Upper lobe of right lung (tissue), 1 donor: ENCODE measurements at places on chromosomes 11 and 22. TPM values are rescaled to one million over a fixed set of nuclear protein-coding genes. Genes with fewer than 3 reads are reported as not detected.

LINC01488 gene
- total RNA-seq: not detected

BTG4 gene
- total RNA-seq: not detected

SCGB2A2 gene
- total RNA-seq: not detected

SLC22A6 gene
- not detected for total RNA-seq

NCR3LG1 gene
- total RNA-seq: 5.6 TPM

OR5AK2 gene
- not detected for total RNA-seq

LRRC4C gene
- 2.2 TPM for total RNA-seq

RIBC2 gene
- not detected for total RNA-seq

PHOX2A gene
- not detected for total RNA-seq

MRPL11 gene
- total RNA-seq: 31.3 TPM

RIMBP3B gene
- total RNA-seq: 0.09 TPM

GRCh38 chr11:72802822-72803221 lies 9.0 kb upstream of the STARD10 start:
- no peak overlapping the region for H3K4me3 ChIP-seq
- no peaks in the 10 kb centered on the region for H3K27me3 ChIP-seq
- no peak overlapping the region for H3K27ac ChIP-seq
- H3K4me1 ChIP-seq: no peaks in the 10 kb centered on the region
- H3K36me3 ChIP-seq: no peaks in the 10 kb centered on the region

- peaks cover 58% of the 10 kb centered on the region for H3K4me1 ChIP-seq
- H3K4me3 ChIP-seq: peak overlapping the region; percentile 17
- DNase-seq: no peak
Observed at GRCh38 chr11:3859373-3859881, 4.0 kb downstream of the STIM1 start.

- no peaks in the 10 kb centered on the region for H3K27me3 ChIP-seq
- no peak for DNase-seq
- H3K27ac ChIP-seq: no peak overlapping the region
- no peak overlapping the region for H3K4me3 ChIP-seq
- peaks cover 4% of the 10 kb centered on the region for H3K4me1 ChIP-seq
Observed at GRCh38 chr11:79308429-79308828, 132.4 kb downstream of the TENM4 start.

- no peaks in the 10 kb centered on the region for H3K27me3 ChIP-seq
- no peaks in the 10 kb centered on the region for H3K4me1 ChIP-seq
- H3K27ac ChIP-seq: no peak overlapping the region
- no peak for DNase-seq
Observed at GRCh38 chr11:8317159-8317558, 53.5 kb upstream of the LMO1 start.

GRCh38 chr22:28985581-28986290 lies 75.9 kb downstream of the C22orf31 start:
- no peaks in the 10 kb centered on the region for H3K27me3 ChIP-seq
- DNase-seq: no peak
- peaks cover 40% of the 10 kb centered on the region for H3K4me1 ChIP-seq
- no peaks in the 10 kb centered on the region for H3K36me3 ChIP-seq
- no peak overlapping the region for H3K4me3 ChIP-seq

DNA sequence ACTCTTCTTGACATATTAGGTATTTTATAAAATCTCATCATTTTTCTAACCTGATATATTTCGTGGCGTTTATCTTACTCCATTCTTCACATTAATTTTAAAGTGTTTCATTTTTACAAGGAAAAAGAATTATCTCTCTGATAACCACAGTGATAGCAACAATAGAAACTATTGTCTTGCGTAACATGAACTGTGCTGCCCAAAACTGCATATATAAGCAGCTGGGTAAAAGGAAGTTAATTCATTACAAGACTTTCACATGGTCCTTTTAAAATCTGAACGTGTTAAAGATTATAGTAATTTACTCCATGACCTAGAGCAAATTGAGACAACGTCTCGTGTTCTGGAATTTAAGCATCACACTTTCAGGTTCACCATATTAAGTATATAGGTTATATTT lies 210.4 kb upstream of the GRIA4 start:
- H3K27me3 ChIP-seq: no peaks in the 10 kb centered on the region
- no peak overlapping the region for H3K27ac ChIP-seq
- H3K36me3 ChIP-seq: no peaks in the 10 kb centered on the region
- H3K4me1 ChIP-seq: no peaks in the 10 kb centered on the region
- H3K4me3 ChIP-seq: no peak overlapping the region

DNA sequence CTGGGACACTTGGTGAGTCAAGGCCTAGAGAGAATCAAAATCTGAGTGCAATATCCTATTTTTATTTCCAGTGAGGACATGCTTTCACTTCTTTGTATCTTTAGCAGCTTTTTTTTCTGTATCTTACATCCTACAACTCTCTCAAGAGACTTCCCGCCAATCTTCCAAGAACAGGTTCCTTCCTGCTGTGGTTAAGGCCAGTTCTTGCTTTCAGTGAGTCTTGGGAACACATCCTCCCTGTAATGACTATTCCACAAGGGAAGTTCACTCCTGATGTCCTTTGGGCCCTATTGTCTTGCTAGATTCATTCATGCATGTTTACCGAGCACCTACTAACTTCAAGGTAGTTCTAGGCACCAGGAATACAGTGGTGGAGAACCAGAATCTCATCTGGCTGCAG lies 3.8 kb upstream of the MMP12 start:
- no peaks in the 10 kb centered on the region for H3K27me3 ChIP-seq
- no peaks in the 10 kb centered on the region for H3K4me1 ChIP-seq
- H3K27ac ChIP-seq: no peak overlapping the region
- DNase-seq: no peak
- no peak overlapping the region for H3K4me3 ChIP-seq
- H3K36me3 ChIP-seq: no peaks in the 10 kb centered on the region

GRCh38 chr11:16195651-16196050 lies 160.7 kb downstream of the SOX6 start:
- DNase-seq: no peak
- no peak overlapping the region for H3K27ac ChIP-seq
- H3K27me3 ChIP-seq: no peaks in the 10 kb centered on the region
- H3K4me3 ChIP-seq: no peak overlapping the region
- no peaks in the 10 kb centered on the region for H3K4me1 ChIP-seq

- no peaks in the 10 kb centered on the region for H3K27me3 ChIP-seq
- DNase-seq: no peak
- no peak overlapping the region for H3K4me3 ChIP-seq
Observed at GRCh38 chr11:110509472-110509871, 79.7 kb downstream of the FDX1 start.

DNA sequence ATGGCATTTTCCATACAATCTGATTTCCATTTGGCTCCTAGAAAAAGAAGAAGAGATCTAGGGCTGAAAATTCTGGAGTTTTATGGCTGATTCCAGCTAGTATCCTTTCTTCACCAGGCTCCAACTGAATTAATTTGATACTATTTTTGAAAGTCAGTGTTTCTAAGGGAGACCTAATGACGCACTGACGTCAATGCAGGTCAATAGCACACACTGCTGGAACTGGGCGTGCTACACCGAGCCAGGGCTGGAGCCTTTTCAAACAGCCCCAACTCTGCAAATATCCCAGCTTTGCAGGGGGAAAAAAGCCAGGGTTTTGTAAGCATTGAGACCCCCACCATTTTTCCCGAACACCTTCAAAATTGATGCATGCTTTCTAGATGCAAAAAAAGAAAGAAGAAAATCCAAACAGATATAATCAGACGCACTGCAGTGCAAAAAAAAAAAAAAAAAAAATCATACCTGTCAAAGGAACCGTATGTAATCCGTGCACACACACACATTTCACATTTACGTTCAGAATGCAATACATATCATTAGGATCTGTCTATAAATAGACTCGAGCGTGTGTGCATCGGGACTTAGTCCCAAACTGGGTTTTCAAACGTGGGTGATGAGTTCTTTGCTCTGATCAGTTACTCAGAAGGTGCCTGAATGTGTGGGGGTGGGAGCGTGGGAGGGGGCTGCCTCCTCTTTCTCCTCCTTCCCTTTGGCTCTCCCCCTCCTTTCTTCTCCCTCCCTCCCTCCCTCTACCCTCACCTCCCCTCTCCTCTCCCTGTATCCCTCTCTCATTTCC lies 124.5 kb upstream of the HSD17B12 start:
- no peak overlapping the region for H3K27ac ChIP-seq
- H3K4me3 ChIP-seq: no peak overlapping the region
- H3K27me3 ChIP-seq: peaks cover 49% of the 10 kb centered on the region
- H3K4me1 ChIP-seq: no peaks in the 10 kb centered on the region
- DNase-seq: no peak

DNA sequence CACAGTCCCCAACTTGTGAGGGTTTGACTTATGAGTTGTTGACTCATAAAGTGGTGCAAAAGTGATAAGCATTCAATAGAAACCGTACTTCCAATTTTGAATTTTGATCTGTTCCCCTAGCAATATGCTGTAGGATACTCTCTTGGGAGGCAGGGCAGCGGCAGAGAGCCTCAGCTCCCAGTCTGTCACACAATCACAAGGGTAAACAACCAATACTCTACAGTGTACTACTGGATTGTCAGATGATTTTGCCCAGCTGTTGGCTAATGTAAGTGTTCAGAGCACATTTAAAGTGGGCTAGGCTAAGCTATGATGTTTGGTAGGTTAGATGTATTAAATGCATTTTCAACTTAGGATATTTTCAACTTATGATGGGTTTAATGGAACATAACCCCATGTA lies 13.7 kb upstream of the NXPE2 start:
- no peak overlapping the region for H3K4me3 ChIP-seq
- DNase-seq: no peak
- H3K4me1 ChIP-seq: no peaks in the 10 kb centered on the region
- H3K27me3 ChIP-seq: no peaks in the 10 kb centered on the region
- H3K36me3 ChIP-seq: no peaks in the 10 kb centered on the region
- H3K27ac ChIP-seq: no peak overlapping the region

- peaks cover 82% of the 10 kb centered on the region for H3K4me1 ChIP-seq
- H3K36me3 ChIP-seq: peaks cover 52% of the 10 kb centered on the region
- H3K27me3 ChIP-seq: no peaks in the 10 kb centered on the region
Observed at GRCh38 chr22:32810555-32811133, 9.1 kb downstream of the TIMP3 start.

DNA sequence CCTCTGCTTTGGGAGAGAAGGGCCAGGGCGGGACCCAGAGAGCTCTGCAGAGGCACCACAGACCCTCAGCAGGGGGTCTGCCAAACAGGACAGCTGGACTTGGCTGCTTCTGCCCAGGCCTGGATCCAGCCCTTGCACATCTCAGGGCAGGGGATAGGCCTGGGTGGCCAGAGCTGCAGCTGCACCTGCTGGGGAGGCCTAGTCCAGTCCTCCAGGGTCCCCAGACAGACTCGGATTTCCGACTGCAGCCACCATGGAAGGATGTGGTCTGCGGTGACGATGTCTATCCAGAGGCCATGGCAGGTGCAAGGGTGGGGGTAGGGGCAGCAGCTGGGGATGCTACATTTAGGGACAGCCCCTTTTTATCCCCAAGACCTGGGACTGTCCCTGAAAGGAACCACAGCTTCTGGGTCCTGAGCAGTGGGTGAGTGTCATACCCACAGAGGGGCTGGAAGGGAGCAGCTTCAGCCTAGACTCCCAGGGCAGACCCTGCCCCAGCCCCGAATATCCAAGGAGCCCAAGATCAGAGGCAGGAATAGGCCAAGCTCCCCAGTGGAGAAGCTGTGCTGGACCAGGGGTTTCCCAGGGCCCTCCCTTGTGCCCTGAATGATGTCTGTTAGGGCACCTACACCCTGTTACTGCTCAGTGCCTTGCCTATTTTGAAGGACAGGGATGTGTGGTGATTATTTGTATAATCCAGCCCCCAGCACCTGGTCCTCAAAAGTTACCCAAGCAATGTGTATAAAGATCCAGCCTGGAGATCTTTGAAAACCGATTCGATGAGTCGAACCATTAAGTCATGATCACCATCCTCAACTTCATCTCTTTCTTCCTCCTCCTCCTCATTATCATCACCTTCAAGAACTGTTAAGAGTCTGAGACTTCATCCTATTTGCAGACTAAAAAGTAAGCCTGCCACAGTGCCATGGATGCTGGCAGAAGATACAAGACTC lies 2.5 kb upstream of the IGLL5 start:
- peaks cover 23% of the 10 kb centered on the region for H3K27me3 ChIP-seq
- no peak for DNase-seq
- H3K27ac ChIP-seq: no peak overlapping the region
- no peak overlapping the region for H3K4me3 ChIP-seq
- H3K4me1 ChIP-seq: no peaks in the 10 kb centered on the region

DNA sequence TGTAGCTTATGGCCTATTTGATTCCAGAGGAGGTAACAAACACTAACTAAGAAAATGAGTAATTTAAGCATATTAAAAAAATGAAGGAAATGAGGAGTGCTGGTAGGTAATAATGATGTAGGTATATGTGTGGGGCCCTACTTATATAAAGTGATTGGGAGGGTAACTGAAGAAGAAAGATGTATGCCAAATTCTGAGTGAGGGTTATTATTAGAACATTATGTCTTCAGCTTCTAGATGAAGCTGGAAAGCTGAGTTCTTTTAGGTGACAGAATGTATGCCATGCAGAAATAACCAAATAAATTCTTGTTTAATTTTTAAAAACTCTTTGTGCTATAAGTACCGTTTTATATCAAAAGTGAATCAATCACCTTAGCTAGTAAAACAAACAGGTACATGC lies 479.6 kb upstream of the TENM4 start:
- DNase-seq: no peak
- no peak overlapping the region for H3K27ac ChIP-seq
- no peaks in the 10 kb centered on the region for H3K27me3 ChIP-seq
- H3K4me3 ChIP-seq: no peak overlapping the region

DNA sequence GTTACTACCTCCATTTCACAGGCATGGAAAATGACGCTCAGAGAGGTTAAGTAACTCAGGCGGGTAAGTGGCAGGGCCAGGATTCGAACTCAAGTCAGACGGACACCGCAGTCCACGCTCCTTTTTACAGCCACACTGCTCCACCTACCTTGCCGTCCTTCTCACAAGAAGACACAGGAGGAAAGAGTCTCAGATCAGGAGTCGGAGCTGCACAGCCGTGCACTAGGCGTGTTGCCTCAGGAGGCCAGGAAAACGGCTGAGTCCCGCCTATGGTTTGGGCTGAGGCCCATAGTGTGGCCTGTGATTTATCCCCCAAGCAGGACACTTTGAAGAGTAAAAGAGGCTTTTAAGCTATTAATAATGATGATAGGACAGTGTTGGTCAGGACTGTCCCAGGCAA lies 44.7 kb upstream of the CD5 start:
- no peaks in the 10 kb centered on the region for H3K4me1 ChIP-seq
- DNase-seq: no peak
- H3K36me3 ChIP-seq: no peaks in the 10 kb centered on the region
- no peaks in the 10 kb centered on the region for H3K27me3 ChIP-seq
